Cerebellar nuclear complex (tissue), 1 donor: ENCODE measurements at places on chromosomes 4 and X.

DNA sequence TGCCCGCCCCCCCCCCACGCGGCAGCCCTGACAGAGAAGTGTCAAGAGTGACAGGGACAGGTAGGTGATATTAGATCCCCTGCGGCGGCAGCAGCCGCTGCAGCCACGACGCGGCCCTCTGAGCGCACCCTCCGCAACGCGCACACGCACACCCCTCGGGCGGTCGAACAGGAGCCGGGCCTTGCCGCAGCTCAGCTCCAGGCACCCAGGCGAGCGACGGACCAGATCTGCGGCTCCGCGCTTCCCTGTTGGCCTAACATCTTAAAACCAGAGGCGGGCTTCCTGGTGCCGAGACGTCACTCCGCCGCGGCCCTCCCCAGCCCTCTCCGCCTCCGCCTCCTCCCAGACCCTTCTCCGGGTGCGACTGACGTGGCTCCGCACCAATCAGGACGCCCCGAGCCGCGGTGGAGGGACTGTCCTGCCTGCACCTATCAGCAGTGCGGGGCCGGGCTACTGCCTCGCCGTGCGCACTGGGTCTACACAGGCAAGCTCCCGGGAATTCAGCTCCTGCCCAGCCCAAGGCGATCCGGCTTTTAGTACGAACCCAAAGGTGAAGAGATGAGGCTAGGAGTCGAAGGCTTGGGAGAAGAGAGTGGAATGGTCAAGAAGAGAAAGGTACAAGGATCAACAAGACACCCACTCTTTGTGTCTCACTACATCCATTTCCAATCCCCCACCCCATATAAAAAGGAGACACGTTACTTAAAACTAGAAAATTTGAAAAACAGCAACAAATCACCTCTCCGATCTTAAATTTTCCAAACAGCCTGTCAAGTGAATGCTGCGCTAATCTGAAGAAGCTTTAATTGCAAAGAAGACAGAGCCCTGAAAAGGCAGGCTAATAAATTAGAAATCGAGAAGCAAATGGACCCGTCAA is at the start of gene PITX2:
Gene PITX2 (minus strand): TSS at position 237 of the 877 bp plus-strand sequence. CDS start 617 bp downstream, outside the sequence.
- no peak for DNase-seq

GRCh38 chr4:52577624-52577962 is 81.5 kb downstream of the USP46 start:
- no peak for DNase-seq

DNA sequence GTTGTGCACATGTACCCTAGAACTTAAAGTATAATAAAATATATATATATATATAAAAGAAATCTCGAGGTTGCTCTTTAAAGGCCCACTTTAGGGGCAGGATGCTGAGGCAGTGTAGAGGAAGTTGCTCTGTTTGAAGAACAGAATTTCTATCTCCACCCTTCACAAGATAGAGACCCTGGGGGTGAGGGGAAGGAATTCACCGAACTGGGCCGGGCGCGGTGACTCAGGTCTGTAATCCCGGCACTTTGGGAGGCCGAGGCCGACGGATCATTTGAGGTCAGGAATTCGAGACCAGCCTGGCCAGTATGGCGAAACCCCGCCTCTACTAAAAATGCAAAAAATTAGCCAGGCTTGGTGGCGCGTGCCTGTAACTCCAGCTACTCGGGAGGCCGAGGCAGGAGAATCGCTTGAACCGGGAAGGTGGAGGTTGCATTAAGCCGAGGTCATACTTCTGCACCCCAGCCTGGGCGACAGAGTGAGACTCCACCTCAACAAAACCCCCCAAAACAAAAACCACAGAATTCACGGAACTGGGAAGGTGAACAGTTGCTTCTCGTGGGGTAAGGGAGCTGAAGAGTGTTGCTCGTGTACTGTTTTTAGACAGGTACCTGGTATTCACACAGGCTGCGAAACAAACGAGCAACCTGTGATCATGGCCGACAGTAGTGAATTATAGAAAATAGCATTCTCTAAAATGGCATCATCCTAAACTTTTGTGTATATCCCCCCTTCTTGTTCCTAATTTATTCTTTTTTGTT is 6.2 kb downstream of the PLAC8 start:
- DNase-seq: no peak

- DNase-seq: no peak
Observed at GRCh38 chr4:73005514-73005913, 64.0 kb downstream of the COX18 start.

- DNase-seq: no peak
Observed at GRCh38 chr4:105591573-105591972, 39.2 kb downstream of the ARHGEF38 start.

GRCh38 chr4:151117371-151117962 is 18.0 kb downstream of the RPS3A start:
- peak; percentile 34 for DNase-seq

- DNase-seq: no peak
Observed at GRCh38 chr4:114267976-114268375, 288.5 kb upstream of the ARSJ start.

DNA sequence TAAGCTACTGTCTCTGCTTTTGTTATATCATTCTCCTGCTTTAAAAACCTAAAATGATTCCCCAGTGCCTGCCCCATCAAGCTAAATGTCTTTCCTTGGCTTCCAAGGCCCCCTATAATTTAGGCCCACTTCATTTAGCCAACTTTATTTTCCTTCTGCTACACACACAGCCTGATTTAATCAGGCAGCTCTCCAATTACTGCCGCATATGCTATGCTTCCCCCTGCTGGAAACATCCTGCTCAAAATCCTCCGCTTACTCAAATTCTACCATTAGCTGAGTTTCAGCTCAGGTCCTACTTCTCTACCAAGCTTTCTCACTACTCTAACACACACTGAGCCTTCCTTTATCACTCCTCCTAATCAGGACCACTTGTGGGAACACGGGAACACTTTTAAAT is 17.0 kb downstream of the LAMP2 start:
- DNase-seq: no peak

GRCh38 chr4:77615153-77615552 is 9.5 kb downstream of the CXCL13 start:
- no peak for DNase-seq

GRCh38 chrX:118324588-118324987 is 21.3 kb upstream of the WDR44 start:
- no peak for DNase-seq

- no peak for DNase-seq
Observed at GRCh38 chr4:70734168-70734954, 12.6 kb downstream of the RUFY3 start.

DNA sequence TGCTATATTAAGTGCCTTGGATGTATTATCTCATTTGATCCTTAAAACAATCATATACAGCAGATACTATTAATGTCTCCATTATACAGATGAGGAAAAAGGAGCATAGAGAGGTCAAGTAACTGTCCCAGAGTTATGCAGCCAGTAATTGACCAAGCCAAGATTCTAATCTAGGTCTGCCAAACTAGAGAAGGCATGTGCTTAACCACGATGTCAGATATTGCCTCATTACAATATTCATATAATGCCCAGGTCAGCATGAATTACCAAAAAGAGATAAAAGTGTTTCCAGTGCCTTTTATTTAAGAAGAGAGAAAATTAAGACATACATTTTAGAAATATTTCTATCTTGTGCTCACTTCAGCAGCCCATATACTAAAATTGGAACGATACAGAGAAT is 7.1 kb downstream of the ARHGEF6 start:
- DNase-seq: no peak

GRCh38 chrX:125786316-125786715 is 379.8 kb downstream of the DCAF12L2 start:
- DNase-seq: no peak

DNA sequence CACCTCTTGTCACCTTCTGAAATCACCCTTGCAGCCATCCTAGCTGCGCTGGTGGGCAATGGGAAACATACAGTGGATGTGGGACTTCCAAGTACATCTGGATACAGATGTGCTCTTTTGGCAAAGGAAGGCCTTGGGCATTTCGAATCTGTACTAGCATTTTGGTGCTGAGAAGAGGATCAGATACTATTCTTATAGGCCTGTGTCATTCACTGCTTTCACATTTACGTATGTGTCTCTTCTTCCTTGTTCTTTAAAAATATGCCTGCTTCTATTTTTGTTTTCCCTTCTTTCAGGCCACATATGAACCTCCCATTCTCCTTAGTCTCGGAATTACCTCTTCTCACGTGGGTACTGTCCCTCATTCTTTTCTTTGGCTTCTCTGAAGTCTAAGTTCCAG is 53.1 kb downstream of the EFNB1 start:
- no peak for DNase-seq

DNA sequence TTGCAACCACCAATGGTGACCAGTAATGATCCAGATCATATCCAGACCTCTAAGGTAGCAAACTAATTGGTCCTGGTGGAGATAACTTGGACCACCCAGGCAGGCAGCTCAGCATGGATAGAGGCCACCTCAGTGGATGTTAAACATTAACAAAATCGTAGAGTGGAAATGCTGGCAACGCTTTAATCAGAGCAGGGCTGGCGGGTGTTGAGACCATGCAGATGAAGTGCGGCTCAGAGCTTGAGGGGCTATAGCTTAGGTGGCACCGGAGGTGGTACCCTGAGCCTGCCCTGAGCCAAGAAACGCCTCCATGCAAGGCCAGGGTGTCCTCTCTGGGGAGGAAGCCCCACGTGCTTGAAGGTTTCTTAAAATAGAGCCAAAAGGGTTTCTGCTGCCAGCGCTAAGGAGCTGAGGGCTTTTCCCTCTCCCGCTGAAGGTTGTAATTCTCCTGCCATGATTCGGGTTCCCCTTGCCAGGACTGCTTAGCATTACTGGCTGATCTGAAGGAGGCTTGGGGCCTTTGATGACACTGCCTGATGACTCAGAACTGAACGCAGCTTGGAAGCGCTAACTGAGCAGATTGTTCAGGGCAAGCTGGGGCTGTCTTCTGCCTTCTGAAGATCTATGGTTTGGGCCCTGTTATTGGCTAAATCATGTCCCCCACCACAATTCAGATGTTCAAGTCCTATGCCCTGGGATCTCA is 177.8 kb upstream of the ATP6AP2 start:
- DNase-seq: no peak

DNA sequence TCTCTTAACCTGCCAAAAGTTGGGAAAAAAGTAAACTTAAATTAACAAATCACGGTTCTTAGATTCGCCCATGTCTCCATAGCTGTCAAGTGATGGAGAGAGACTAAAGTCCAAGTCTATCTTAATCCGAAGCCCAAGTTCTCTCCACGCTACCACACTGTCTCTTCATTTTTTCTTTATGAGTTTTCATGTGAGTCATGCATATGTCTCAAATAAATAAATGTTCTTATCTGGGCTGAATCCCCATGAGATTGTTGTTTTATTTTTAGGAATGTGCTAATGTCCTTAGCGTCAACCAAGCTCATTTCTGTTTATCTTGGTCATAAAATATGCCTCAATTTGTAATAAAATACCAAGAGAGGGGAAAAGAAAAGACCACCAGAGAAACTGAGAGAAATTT is 169.3 kb downstream of the RCHY1 start:
- no peak for DNase-seq

DNA sequence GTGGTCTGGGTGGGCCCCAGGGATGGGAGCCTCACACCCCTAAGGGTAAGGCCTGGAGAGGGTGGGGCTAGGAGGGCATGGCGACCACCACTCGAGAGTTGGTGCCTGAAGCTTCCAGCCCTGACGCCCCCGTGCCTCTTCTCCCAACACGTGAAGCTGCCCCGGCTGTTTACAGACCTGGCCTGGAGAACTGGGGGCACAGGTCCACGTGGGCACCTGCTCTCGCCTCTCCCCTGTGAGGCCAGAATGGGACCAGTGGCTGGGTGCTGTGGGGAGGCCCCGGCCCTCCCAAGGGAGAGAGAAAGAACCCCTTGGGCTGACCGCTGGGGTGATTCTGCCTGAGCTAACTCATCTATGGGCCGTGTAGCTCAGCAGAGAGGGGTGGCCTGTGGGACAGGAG is 15.5 kb downstream of the NAT8L start:
- DNase-seq: no peak

DNA sequence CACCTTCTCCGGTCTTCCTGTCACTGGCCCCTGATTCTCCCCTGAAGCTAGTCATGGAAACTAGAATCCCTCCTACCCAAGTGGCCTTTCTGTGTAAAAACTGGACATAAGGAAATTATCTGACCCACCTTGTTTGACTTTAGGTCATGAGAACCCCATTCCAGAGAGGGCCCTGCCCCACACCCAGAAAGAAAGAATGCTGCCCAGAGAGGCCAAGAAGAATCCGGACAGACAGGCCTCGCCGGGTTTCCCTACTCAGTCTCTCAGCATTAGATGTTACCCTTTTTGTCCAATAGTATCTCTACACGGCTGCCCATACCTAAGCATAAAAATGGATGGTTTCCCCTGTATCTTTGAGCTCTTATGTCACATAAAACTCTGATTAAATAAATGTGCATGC is 83.3 kb upstream of the HELT start:
- DNase-seq: no peak

DNA sequence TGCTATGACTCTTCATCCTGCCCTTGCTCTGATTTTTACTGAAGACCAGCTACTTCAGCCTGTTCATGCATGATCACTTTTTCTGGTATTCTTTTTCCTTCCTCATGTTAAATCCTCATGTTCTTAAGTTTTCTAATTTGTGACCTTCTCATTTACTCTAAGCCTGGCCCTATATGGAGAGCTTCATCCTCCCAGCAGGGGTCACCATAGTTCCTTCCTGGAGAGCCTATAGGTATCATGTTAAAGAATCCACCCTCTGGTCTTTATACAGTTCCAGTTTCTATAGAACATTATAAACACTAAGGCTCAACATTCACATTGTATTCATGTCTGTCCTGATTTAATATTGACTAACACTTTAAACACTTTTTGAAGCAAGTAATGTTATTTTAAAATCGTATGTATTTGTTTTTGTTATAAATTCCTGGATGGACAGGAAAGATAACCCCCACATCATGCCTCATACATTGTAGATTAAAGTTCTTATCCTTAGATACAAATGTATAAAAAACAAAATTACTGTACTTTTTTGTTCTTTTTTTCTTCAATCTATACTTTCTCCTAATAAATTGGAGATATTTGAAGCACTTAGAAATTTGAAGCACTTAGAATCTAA is 53.8 kb upstream of the OTUD4 start:
- no peak for DNase-seq

DNA sequence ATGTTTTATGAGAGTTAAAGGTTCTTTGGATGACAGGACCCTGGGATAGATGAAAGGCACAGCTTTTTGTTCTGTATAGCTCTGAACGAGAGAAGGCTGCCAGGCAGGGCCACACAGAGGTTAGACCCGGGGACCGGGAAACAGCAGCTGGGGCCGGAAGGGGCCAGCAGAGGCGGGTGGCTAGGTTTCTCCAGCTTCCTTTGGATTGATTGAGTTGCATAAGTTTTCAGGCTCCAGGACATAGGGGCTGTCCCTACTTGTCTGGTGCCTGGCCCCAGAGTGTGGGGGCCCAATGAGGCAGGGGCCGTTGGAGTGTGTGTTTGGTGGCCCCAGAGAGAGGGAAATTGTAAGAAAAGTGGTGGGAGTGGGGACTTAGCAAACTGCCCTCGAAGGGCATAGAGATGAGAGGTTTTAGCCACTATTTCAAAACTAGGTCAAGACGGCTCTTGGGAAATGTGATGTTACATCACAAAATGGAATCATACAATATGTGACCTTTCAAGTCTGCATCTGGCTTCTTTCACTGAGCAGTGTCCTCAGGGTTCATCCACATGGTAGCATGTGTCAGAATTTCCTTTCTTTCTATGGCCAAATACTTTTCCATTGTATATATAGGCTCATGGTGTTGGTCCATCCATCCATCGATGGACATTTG is 3.7 kb downstream of the ZFP92 start:
- DNase-seq: no peak

- no peak for DNase-seq
Observed at GRCh38 chr4:158890294-158890693, 121.5 kb downstream of the FNIP2 start.
